Foreskin keratinocyte (primary cell): ENCODE measurements at places on chromosomes 5 and 9.

DNA sequence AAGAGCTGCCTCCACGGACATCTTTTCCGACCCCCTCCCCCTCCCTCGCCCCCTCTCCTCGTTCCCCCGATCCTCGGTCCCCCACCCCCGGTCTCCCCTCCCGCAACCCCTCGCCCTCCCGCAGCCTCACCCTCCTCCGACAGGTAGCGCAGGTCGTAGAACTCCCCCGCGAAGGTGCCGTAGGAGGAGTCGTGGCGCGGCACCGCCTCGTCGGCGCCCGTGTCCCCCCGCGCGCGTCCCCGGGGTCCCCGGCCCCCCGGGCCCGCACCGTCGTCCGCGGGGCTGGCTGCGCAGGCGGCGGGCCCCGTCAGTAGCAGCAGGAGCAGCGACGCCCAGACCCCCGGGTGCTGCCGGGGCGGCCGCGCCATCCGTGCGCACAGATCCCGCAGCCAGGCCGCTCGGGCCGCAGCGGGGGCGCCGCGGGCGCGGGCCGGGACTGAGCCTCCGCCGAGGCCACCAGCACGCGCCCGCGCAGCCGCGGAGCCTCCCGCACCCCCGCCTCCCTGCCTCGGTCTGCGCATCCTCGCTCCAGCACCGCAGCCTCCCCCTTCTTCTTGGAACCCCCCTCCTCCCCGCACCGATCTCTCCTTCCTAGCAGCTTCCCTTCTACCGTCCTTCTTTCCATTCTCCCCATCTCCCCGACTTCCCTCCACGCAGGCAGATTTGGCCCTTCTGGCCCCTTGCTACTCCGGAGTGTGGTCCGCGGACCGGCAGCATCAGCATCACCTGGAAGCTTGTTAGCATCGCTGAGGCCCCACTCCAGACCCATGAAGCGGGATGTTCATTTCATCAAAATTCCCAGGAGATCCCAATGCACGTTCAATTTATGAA is at the start of gene FRRS1L:
Gene FRRS1L (minus strand): TSS at position 479 of the 831 bp plus-strand sequence. CDS start 111 bp downstream, at position 368.
- DNase-seq, result no peak

GRCh38 chr9:90770182-90770738 is 31.4 kb upstream of the SYK start:
- no peak for DNase-seq

GRCh38 chr5:159049844-159050315 is 49.8 kb downstream of the EBF1 start:
- peak; percentile 6 for DNase-seq

GRCh38 chr5:57862942-57863341 is 380.3 kb upstream of the ACTBL2 start:
- no peak for DNase-seq

- peak; percentile 19 for DNase-seq
Observed at GRCh38 chr9:71249729-71250317, 128.4 kb upstream of the TRPM3 start.

GRCh38 chr5:54212331-54212730 is 98.0 kb downstream of the ARL15 start:
- peak; percentile 8 for DNase-seq

DNA sequence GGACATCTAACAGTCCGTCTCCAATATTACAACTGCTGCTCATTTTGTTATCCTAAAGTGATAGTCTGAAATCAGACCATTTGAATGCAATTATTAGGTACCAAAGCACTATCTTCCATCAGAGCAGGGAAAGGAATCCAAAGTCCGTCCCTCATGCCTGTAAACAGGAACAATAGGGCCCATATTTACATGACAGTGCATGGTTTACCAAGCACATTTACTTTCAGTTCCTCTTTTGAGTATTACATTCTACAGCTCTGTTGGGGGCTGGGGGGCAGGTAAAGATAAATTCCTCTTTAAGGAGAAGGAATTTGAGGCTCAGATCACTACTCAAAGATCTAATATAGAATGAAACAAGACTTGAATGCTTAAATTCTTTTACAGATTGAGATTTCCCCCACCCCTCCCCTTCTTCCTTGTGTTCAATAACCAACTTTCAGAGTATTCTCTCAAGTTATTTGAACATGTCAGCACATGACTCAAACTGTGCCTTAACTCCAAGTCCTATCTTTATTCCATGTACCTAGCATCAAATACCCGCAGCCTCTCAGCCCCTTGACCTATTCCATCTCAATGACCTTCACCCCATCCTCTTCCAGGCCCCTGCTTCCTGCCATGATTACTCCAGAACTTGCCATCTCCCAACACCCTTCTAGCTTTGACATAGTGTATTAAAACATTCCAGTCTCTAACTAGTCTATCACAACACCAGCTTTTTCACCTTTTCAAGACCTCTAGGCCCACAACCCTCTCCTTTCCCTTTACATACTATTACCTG is 71.0 kb downstream of the BRINP1 start:
- DNase-seq, result no peak

DNA sequence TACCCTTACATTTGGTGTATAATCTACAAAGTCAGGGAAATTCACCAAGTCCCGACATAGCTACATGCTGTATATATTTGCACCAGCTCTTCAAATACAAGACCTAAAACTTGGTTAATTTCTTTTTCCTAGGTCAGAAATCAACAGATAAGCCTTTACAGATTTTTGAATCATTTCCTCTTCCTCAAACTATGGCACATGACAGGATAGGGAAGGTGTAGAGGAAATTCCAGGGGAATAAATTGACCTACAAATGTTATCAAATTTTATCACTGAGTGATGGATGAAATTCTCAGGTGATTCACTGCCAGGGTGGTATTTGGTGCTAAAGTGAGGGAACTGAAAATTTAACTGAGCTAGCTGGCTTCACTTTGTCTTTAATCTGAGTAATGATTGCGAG is 360.0 kb downstream of the BNC2 start:
- no peak for DNase-seq

- DNase-seq, result no peak
Observed at GRCh38 chr5:168935183-168935582, 356.0 kb upstream of the PANK3 start.

DNA sequence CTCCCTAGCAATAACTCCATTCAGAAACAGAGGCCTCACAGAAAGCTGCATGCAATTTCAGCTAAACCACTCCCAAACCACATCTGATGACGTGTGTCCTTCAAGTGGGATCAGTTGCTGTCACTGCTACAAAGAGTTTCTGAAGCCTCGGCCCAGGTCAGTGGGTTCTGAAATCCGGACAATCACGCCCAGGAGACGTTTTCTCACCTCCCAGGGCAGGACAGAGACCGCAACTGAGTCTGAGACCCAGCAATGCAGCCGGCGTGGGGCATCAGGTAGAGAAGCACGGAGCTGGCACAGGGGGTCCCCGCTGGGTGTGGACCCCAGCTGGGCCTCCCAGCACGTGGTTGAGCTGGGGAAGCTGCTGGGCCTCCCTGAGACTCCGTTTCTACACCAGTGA is 2.6 kb upstream of the UBE2QL1 start:
- DNase-seq, result no peak

DNA sequence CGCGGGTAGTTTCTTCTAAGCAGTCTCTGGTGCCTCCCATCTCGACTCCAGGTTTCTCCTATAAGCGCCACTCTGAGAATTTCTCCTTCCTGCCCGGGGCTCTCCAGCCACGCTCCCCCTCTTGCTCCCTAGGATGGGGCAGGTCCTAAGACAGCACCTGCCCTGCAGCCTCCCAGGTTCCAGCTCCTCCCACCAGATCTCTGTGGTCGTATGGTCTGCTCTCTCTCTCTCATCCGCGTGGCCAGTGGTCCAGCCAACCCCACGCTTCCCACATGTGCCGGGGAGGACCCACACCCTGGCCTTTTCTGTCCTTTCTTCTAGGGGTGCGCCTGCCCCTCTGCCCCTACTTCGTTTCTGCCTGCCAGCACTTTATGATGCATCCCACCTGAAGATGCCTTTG is 40.5 kb downstream of the MVB12B start:
- DNase-seq, result no peak

- peak; percentile 29 for DNase-seq
Observed at GRCh38 chr9:15423231-15423985, 732 bp downstream of the SNAPC3 start.

DNA sequence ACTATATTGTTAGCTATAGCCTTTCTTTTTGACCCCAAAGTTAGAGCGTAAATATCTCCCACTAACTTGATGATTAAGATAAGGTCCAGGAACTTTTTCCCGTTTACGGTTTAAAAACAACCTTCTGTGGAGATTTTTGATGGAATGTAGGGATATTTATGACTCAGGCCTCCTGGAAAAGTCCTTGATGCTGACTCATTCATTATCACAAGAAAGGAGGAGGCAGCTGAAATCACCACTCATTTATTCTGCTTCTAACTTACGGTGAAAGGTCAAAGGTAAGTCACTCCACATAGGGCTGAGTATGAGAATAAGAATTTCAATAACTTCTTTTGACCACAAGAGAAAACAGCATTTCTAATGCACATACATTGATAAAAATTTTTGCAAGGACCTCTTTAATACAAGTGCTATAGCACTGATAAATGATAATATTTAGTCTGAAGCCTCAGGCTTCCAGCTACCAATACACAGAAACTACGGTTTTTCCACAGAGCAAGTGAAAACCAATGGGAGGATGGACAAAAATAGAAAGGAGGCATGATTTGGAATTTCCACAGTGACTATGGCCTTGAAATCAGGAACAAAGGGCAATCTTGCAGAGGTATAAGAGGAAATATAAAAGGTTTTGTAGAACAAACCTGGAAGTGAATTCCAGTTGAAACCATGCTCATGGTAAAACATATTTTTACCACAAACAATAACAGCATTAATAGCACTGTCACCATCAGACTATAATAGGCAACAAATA is 146.5 kb downstream of the PPP2R2B start:
- peak; percentile 79 for DNase-seq

DNA sequence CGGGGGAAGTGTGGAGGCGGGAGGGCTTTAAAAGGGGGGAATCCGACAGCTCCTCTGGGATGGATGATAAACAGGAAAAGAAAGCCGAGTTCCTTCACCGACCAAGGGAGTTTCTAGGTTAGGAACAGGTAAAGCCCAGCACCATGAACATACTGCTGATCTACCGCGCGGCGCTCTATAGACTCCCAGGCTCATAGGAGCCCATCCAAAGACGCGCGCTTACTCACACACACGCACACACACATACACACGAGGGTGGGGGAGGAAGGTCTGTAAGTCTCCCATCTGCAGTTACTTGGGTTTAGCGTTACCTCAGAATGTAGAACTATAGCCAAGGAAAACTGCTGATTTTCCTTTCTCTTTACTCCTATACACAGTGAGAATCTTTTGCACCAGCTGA is 2.6 kb upstream of the GABRB2 start:
- no peak for DNase-seq

DNA sequence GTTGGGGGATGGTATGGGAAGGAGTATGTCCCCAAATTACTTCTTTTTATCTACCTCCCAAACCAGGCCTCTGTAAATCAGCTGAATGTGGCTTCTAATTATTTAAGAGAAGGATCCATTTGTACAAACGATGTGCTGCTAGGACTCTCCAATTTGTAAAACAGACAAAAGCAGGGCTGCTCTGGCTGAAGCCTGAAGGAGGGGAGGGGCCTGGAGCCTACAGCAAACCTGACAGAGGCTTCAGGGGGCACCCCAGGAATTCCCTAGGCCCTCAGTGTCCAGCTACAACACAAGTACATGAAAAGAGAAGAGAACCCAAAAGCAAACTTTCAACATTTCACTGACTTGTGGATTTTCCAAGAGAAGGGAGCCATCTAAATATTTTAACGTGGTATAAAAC is 939.4 kb upstream of the DMAC1 start:
- no peak for DNase-seq

DNA sequence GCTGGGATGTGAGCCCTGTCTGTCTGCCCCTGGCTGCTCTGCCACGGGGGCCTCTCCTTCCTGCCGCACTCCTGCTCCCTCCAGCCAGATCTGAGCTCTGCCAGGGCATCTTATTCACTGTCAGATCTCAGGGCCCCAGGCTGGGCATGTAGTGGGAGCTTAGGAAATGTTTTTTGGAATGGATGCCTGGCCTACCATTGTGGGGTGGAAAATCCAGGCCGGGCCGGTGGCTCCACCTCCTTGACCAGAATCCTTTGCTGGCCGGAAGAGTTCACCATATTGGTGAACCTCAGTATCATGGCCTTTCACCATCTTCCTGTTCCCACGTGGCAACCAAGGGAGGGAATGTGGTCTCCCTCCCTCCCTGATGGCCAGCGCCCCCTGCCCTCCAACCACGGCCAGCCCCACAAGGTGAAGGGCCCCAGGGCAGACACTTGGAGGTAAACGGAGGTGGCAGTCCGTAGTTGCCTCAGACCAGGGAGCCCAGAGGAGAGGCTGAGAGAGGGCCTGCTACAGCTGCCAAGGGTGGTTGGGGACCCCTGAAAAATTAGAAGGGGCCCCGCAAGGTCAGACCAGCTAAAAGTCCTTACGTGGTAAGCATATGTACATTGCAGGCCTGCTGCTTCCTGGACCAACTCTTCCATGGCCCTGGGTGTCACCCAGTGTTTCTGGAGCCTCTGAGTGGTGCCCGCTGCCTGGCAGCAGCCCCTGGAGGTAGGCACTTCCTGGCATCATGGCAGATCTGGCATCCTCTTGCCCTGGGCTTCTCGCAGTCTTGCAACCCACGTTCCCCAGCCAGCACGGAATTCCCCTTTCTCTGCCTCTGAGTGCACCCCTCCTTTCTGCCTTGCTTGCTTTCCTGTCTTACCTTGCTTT is 153.3 kb downstream of the RGS3 start:
- no peak for DNase-seq

DNA sequence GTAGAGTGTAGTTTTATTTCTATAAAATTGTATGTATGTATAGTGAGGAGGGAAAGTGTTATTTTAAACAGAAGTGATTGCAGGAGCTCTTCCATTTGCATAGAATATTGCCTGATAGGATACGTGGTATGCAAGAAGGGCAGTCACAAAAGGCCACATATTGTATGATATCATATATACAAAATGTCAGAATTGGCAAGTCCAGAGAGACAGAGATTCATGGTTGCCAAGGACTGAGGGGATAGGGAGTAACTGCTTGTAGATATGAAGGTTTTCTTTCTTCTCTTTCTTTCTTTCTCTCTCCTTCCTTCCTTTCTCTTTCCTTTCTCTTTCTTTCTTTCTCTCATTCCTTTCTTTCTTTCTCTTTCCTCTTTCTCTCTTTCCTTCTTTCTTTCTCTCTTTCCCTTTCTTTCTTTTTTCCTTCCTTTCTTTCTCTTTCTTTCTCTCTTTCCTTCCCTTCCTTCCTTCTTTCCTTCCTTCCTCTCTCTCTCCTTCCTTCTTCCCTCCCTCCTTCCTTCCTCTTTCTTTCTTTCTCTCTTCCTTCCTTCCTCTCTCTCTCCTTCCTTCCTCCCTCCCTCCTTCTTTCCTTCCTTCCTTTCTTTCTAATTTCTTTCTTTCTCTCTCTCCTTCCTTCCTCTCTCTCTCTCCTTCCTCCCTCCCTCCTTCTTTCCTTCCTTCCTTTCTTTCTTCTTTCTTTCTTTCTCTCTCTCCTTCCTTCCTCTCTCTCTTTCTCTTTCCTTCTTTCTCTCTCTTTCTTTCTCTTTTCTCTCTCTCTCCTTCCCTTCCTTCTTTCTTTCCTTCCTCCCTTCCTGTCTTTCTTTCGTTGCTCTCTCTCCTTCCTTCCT is 24.5 kb upstream of the WDR38 start:
- no peak for DNase-seq
